ENCODE measurements at places on chromosomes 4 and X.

DNA sequence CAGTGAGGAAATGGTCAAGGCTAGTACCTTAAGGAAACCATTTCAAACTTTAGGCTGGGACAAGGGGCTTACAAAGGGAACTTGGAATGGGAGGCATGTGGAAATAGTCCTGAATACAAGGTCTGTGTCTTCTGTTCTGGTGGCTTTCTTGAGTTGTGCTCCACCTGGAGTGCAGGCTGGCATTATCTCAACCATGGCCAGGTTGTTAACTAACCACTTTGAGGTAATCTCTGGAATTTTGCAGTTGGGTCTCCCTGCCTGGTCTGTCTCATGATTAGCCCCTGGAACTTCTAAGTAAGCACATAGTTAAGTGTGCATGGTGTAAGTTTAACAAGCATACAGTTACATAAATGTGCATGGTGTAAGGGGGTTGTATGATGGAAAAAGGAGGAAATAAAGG is 77.5 kb downstream of the PCDH18 start:
- DNase-seq: no peak

GRCh38 chrX:29634516-29634915 is 580.8 kb upstream of the MAGEB2 start:
- DNase-seq: no peak

GRCh38 chr4:90240333-90240732 is 113.1 kb downstream of the CCSER1 start:
- DNase-seq: no peak

DNA sequence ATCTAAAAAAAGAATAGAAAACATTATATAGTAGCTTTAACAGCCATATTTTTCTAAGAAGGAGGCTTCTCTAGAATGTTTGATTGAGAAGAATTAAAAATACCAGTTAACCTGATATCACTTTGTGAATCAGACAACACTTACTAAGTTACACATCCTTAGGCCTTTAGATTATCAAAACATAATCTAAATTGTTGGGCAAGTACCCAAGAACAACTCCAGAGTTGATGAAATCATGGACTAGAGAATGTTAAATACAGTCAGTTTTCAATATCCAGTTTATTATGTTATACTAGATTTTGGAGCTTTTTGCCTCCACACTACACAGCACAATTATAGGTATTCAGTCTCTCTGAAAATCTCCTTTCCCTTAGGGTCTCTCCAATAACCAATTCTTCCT is 39.6 kb downstream of the ARL13A start:
- DNase-seq: no peak

GRCh38 chrX:53429755-53430154 is 4.4 kb downstream of the HSD17B10 start:
- no peak for DNase-seq

DNA sequence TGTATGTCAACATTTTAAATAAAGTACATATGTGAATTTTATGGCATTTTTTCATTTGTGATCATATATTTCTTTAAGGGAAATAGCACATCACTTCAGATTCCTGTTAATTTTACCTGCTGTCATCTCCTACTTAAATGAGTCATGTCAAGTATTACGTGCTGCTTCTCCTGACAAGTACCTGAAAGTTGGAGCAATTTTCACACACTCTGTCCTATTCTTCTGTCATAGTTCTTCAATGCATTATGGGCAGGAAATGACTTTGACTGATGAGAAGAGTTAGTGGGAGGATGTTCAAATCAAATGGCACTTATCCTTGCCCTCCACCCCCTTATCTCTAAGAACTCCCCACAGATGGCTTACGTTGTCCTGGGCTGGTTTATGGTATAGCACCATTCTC is 64.2 kb upstream of the SYTL5 start:
- no peak for DNase-seq

GRCh38 chr4:80195441-80196140 is 1.7 kb upstream of the PRDM8 start:
- no peak for DNase-seq

- peak; percentile 0 for DNase-seq
Measured at GRCh38 chr4:130099105-130099504, 1003.2 kb downstream of the C4orf33 start.

DNA sequence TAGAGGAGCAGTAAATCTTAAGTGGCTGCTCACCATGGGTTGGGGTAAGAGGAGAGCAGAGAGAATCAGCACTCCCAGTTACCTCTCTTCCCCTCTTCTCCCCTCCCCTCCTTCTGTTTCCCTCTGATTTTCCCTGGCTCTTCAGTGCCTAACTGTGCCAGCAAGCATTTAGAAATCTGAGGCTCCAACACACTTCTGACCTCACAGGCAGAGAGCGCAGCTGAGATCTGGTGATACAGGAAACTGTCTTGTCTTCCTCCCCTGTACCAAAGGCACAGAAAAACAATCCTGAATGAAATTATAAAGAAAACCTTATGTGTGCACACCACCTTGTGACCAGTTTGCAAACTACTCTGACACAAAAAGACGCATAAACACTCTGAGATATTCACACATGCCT is 82.4 kb upstream of the SMIM10 start:
- DNase-seq: no peak

- DNase-seq: no peak
Measured at GRCh38 chr4:132670557-132670956, 478.5 kb upstream of the PCDH10 start.

- DNase-seq: no peak
Measured at GRCh38 chrX:135605906-135606305, 85.4 kb downstream of the INTS6L start.

- DNase-seq: no peak
Measured at GRCh38 chr4:177605252-177605651, 163.0 kb upstream of the AGA start.

DNA sequence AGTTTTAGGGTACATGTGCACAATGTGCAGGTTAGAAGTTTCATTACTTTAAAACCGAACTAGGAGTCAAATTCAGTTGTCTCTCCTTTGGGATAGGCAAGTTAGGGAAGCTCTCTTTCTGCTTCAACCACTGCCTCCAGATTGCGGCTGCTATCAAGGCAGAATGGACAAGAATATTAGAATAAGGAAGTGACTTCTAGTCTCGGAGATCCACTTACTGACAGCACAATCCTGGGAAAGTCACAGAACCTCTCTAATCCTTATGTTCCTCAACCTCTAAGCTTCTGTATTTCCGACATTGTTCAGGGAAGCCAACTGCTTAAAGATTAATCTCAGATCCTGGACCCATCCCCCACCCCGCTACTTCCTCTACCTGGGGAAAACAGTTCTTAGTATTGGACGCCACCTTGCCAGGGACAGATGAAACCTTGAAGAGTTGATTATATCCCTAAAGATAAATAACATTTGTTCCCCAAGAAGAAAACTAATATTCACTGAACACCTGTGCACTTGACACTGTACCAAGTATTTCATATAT is 2.1 kb downstream of the NUP62CL start:
- DNase-seq: no peak

GRCh38 chr4:80011636-80012236 is 61.3 kb downstream of the ANTXR2 start:
- no peak for DNase-seq

DNA sequence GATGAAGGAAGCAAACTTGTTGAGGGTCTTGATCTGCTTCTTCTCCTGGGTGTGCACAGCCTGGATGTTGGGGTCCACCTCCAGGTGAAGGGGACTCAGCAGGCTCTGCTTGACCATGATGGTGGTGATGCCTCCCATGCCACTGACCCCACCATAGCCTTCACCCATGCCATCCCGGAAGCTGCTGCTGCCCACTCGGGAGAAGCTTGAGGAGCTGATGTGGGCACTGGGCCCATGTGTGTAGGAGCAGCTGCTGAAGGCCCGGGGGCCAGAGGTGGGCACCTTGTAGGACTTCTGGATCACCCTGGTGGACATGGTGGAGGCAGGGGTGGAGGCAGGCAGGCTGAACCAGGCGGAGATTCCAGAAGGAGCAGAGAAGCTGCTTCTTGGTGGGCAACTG is 432.7 kb upstream of the DIPK2B start:
- no peak for DNase-seq

DNA sequence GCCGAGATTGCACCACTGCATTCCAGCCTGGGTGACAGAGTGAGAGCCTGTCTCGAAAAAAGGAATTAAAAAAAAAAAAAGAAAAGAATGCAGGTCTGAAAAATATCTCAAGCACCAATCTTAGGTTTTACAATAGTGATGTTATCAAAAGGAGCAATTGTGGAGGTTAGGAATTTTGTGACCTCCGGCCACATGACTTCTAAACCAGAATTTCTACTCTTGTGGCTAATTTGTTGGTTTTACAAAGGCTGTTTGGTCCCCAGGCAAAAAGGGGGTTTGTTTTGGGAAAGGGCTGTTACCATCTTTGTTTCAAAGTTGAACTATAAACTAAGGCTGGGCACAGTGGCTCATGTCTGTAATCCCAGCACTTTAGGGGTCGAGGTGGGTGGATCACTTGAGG is 15.4 kb upstream of the ZNF41 start:
- no peak for DNase-seq

DNA sequence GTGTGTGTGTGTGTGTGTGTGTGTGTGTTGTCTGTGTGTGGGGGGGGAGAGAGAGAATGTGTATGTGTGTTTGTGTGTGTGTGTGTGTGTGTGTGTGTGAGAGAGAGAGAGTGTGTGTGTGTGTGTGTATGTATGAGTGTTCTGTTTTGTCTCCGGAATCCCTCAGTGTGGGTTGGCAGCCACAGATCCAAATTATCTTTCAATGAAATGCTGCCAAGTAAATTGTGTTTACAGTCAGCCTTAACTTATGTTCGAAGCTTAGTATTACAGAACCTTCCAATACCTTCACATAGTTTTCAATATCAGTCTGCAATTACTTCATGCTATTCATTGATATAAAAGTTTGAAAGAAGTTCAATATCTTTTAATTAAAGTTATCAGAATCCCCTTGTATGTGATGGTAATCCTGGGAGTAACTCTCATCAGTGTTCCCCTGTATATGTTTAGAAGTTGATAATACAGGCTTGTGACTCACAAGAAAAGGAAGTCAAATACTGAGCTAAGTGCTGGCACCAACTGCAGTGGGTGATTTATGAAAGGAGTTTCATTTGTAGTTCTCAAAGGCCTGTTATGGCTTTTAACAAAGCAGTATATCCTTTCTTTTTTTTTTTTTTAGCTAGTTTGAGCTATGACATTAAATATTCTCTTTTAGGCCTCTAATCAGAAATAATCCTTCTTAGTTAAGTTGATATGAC is 51.6 kb upstream of the HTR2C start:
- no peak for DNase-seq

GRCh38 chr4:13893211-13893610 is 265.7 kb upstream of the BOD1L1 start:
- DNase-seq: no peak

DNA sequence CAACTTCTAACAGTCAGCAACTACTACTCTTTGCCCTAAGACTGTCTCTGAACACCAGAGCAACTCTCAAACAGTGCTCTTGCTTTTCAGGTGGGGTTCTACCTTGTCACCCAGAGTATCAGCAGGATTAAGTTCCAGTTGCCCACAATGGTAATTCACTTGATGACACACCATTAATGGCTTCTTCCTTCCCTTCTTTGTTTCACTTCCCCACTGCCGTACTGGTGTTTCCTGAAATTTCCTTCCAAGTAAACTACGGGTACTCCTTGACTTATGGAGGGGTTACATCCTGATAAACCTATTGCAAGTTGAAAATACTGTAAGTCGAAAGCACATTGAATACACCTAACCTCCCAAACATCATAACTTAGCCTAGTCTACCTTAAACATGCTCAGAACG is 36.6 kb upstream of the PDK3 start:
- DNase-seq: no peak

DNA sequence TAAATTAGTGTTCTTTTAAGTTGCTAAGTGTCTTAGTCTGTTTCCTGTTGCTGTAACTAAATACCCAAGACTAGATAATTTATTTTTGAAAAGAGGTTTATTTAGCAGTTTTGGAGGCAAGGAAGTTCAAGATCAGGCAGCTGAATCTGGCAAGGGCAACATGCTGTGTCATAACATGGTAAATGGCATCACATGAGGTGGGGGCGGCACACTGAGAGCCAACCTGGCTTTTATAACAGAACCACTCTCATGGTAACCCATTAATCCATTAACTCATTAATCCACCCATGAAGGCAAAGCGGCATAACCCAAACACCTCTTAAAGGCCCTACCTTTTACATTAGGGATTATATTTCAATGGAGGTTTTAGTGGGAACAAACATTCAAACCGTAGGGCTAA is 182.2 kb upstream of the GATB start:
- DNase-seq: no peak

GRCh38 chr4:2296631-2297601 is 35.0 kb upstream of the MXD4 start:
- no peak for DNase-seq

GRCh38 chr4:95108883-95109421 is 351.2 kb downstream of the BMPR1B start:
- DNase-seq: no peak

- DNase-seq: no peak
Measured at GRCh38 chr4:13371048-13371447, 113.1 kb downstream of the RAB28 start.

DNA sequence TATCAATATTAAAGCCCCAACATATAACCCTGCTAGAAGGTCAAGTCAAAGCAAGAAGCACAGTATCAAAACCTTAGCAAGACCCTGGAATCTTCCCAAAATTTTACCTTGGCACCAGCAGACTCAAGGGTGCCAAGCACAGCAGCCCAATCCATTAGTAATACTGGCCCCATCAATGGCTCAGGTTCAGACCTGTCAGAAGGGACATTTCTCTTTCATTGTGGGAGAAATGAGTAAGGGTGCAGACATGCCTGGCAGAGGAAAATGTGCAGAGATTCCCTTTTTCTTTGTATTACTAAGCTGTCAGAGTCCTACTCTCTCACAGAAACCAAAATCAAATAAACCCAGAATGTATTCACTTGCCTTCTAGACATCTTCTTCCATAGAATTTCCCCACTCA is 203.9 kb downstream of the EVC2 start:
- DNase-seq: no peak

- peak; percentile 28 for DNase-seq
Measured at GRCh38 chr4:924107-925096, 7.7 kb downstream of the GAK start.

- no peak for DNase-seq
Measured at GRCh38 chr4:139606579-139607501, 50.8 kb upstream of the SETD7 start.

DNA sequence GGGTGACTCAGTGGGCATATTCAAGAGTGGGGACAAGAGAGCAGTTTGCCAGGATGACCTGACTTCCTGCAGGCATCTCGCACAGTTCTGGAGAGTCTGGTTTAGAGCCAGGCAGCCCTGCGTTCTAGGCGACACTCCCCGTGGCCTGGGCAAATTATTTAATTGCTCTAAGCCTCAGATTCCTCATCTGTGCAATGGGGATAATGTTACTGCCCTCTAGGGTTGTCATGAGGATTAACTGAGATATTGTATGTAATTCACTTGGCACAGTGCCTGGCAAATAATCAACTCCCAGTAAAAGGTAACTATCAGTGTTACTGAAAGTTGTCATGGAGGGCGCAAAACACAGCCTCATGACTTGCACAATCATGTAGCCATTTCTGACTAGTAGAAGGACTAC is 48.8 kb upstream of the PITX2 start:
- DNase-seq: no peak

- DNase-seq: no peak
Measured at GRCh38 chr4:77229433-77229832, 72.4 kb downstream of the CCNG2 start.

Data from NCI-H187 treated with DMSO at 0.1 percent for 48 hours (cell line).